ENCODE measurements at places on chromosomes 5 and 9.

DNA sequence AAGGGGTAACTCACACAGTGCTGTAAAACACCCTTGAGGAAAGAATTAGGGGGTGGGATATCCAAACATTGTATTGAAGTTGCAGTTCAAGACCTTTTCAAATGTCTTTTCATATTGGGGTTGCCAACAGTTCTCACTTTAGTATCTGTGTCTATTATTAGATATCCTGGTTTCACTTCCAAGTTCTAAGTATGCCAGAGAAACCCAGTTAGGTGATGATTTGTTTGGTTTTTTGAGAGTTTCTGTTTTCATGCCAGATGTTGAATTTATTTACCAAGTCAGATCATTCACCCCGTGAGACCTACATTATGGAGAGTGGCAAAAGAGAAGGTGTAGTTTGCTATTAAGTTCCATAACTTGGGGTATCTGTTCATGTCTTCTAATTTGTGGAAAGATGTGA is 64.5 kb downstream of the C9orf152 start:
- no peak for DNase-seq

- DNase-seq = no peak
Observed at GRCh38 chr5:67214707-67215447, 18.3 kb upstream of the CD180 start.

- DNase-seq = no peak
Observed at GRCh38 chr9:89281106-89281505, 29.9 kb upstream of the CKS2 start.

DNA sequence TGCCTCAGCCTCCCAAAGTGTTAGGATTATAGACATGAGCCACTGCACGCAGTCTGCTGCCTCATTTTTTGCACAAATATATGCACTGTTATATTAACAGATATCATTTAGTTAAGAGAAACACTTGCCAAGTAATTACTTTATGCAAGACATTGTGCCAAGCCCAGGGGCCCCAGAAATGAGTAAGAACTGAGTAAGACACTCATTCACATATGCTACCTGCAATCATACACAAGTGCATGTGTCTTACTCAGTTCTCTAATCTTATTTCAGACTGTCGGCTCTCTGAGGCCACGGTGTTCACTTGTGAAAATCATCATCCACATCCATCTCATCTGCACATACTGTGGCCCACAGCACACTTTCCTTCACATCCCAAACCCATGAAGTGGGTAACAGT is 16.0 kb downstream of the TRAF1 start:
- DNase-seq = no peak

- no peak for DNase-seq
Observed at GRCh38 chr5:96316017-96316416, 117.0 kb downstream of the PCSK1 start.

DNA sequence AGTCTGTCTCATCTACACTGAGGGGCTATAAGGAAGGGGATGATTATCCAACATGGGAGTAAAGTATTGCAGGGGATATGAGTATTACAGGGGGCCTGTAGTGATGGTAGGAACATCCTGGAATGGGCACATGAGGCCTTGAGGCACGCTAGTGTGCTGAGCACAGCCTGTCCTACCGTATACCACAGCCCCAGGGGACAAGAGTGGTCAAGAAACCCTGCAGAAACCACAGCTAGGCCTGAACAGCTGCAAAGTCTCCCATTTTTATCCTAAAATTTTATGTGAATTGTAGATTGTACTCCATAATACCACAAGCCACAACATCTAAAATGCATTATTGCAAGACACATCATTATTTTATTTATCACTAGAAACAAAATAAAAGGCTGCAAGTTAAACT is 136.3 kb upstream of the ASTN2 start:
- no peak for DNase-seq

DNA sequence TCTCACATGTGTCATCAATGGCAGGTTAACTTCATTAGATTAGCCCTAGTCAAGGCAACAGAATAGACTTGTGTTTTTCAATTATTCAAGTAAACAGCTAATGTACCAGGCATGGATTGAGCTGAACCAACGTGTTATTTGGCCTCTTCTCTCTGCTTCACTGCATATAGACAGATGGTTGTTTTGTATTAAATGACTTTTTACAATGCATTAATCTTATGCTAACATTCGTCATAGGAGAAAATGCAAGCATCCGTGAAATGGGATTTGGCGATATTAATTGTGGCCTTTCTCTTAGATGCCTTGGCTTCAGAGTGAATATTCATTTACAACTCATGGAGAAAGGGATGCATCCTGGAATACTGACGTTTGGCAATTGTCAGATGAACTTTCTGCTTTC is 208.0 kb downstream of the KCTD16 start:
- DNase-seq = no peak
